CD4-positive, alpha-beta T cell treated with Interleukin-4 for 4 hours (primary cell): ENCODE measurements at places on chromosomes 1 and 21.

GRCh38 chr1:101080859-101081258 lies 55.3 kb upstream of the DPH5 start:
- DNase-seq: no peak

DNA sequence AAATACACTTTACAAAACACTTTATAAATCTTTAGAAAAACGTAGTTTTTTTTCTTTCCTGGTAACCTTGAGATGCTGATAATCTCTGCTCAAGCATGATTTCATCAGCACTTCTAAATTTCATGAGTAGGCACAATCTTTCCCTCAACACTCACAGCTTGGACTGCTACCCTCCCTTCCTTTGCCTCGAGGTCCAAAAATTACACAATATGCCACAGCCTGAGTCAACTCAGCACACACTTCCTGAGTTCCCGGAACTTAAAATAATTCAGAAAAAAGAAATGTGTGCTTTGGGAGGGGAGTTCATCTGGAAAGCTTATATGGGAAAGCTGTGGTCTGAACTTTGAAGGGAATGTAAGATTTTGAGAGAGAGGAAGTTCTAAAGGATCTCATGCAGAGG lies 5.9 kb downstream of the CLCA2 start:
- DNase-seq: no peak

DNA sequence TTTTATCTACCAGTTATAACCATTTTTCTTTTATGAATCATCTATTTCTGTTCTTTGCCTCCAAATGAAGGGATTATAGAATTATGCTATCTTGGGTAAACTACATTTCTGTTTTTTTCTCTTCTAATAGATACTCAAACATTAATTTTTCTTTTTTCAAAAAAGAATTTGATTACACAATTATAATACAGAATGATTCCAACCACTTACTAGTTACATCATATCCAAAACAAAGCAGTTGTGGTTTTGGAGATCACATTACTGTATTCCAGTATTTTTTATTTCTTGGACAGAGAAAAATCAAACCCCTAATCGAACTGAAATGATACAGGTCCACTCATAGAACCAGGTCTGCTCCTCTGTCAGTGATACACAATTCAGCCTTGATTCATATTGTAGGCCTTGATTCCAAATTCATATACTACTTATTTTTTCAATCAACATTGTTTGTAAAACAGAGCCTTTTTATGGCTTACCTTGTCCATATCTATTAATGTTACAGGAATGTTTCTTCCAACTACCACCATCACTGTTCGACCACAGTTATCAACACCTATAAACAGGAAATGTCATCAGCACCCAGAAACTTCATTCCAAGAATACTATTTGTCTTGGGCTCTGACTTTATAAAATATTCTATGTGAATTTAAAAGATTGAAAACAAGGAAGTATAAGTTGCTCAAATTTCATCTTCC lies 43.2 kb downstream of the GDAP2 start:
- DNase-seq: no peak

- DNase-seq: no peak
Observed at GRCh38 chr21:46213620-46214286, 14.8 kb downstream of the LSS start.

- DNase-seq: no peak
Observed at GRCh38 chr1:164846731-164847691, 288.0 kb downstream of the PBX1 start.

GRCh38 chr21:14741256-14741655 lies 195.1 kb upstream of the SAMSN1 start:
- no peak for DNase-seq

DNA sequence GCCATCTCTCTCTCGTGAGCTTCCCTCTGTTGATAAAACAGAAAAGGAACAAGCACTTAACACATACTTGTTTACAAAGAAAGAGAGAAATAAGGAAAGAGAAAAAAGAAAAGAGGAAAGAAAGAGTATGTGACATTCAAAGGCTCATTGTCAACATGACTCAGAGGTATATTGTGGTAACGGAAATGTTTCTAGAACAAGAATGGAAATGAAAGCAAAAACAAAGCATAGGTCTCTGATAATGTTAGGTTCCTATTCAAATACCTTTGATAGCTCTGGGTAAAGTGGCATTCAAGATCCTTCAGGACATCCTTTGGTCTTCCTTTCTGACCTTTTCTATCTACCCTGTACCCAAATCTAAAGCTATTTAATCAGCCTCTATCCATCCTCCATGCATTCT lies 67.4 kb upstream of the DMRTA2 start:
- no peak for DNase-seq

- no peak for DNase-seq
Observed at GRCh38 chr1:206508956-206509355, 1.6 kb downstream of the RASSF5 start.

- DNase-seq: no peak
Observed at GRCh38 chr1:198151688-198152087, 5.1 kb upstream of the NEK7 start.

- no peak for DNase-seq
Observed at GRCh38 chr1:1307261-1307922, 338 bp downstream of the ACAP3 start.

- DNase-seq: no peak
Observed at GRCh38 chr21:20998456-20998789, 214 bp downstream of the NCAM2 start.

DNA sequence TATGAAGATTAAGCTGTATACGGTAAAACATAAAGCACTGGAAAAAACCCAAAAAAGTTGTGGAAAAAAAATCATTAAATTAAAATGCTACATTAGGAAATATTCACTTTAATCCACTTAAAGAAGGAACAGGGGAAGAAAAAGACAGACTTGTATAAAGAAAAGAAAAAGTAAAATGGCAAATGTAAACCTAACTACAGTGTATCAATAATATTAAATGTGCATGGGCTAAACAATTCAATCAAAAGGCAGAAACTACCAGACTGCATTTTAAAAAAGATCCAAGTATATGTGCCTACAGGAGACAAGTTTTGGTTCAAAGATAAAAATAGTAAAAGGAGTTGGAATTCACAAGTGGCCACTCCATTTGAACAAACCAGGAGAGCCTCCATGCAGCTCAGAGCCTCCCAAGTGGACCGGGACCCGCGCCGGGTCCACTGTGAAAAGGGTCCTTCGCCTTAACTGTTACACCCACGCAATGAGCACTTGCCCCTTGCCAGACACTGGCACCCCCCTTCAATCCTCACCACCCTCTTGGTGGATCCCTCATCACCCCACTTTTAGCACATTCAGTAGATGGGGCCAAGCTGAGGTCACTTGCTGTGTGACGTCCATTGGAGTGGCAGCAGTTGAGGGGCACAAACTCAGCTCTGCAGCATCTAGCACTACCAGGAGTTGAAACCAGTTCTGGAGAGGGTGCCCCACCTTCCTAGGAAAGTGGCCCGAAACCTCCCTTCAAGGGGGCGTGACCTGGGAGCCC lies 898 bp downstream of the C1orf174 start:
- no peak for DNase-seq

GRCh38 chr1:226051365-226051764 lies 11.2 kb upstream of the H3-3A start:
- no peak for DNase-seq

- DNase-seq: no peak
Observed at GRCh38 chr1:61207416-61207815, 125.1 kb downstream of the NFIA start.

GRCh38 chr1:184014271-184014670 lies 23.3 kb downstream of the COLGALT2 start:
- no peak for DNase-seq

GRCh38 chr1:112997781-112998180 lies 41.8 kb upstream of the SLC16A1 start:
- no peak for DNase-seq

DNA sequence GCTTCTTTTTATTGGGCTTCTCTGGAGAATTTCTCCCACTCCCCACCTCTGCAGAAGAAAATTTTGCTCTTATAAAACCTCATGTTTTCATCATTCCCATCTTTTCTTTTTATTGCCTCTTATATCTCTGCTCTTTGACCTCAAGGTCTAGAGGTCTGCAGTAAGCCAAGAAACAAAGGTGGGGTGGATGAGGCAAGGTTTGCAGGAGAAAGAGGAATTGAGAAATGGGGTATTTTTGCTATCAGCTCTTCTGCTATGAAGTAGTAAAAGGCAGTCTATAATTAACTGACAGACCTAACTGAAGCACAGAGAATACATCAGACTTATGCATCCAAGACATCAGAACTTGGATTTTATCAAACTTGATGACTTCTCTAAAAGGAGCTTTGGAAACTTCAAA lies 22.9 kb downstream of the SYT11 start:
- no peak for DNase-seq

DNA sequence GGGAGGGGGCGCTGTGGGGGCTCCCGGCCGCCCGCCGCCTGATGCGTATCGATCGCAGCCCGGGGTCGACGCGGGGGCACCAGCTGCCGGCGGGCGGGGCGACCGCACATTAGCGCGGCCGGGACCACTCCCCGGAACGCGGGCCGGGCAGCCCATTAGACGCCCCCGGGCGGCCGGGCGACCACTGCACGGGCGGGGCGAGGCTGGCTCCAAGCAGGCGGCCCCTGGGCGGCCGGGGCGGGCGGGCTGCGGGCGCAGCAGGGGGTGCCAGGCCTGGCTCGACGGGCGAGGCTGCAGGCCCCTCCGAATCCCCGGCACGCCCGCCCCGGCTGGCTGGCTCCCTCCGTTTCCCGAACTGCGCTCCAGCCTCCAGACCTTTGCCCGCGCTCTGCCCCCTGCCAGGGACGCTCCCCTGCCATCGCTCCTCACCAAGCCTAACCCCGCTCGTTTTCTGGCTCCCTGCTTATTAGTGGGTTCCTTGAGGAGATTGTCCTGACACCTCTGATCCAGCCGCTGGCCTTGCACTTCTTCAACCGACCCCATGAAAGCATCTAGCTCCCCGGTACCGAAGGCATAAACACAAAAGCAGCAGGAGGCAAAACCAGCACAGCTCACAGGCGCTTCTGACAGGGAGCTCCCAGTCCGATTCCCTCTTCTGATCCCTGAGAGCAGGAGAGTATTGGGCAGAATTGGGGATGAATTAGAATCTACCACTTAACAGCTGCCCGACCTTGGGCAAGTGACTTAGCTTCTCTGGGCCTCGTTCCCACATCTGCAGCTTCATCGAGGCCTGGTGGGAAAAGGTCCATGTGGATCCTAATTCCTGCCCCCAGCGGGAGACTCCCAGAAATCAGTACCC lies 92.6 kb upstream of the CASZ1 start:
- DNase-seq: no peak

- no peak for DNase-seq
Observed at GRCh38 chr1:15574741-15575140, 10.1 kb downstream of the AGMAT start.

GRCh38 chr1:211099393-211099792 lies 34.6 kb downstream of the KCNH1 start:
- no peak for DNase-seq

GRCh38 chr21:42815217-42815616 lies 64.1 kb downstream of the WDR4 start:
- DNase-seq: no peak

GRCh38 chr1:116725798-116726197 lies 28.4 kb upstream of the CD2 start:
- DNase-seq: no peak

GRCh38 chr1:196466654-196467053 lies 141.6 kb downstream of the KCNT2 start:
- DNase-seq: no peak

- no peak for DNase-seq
Observed at GRCh38 chr1:211685823-211686222, 10.4 kb upstream of the NEK2 start.

DNA sequence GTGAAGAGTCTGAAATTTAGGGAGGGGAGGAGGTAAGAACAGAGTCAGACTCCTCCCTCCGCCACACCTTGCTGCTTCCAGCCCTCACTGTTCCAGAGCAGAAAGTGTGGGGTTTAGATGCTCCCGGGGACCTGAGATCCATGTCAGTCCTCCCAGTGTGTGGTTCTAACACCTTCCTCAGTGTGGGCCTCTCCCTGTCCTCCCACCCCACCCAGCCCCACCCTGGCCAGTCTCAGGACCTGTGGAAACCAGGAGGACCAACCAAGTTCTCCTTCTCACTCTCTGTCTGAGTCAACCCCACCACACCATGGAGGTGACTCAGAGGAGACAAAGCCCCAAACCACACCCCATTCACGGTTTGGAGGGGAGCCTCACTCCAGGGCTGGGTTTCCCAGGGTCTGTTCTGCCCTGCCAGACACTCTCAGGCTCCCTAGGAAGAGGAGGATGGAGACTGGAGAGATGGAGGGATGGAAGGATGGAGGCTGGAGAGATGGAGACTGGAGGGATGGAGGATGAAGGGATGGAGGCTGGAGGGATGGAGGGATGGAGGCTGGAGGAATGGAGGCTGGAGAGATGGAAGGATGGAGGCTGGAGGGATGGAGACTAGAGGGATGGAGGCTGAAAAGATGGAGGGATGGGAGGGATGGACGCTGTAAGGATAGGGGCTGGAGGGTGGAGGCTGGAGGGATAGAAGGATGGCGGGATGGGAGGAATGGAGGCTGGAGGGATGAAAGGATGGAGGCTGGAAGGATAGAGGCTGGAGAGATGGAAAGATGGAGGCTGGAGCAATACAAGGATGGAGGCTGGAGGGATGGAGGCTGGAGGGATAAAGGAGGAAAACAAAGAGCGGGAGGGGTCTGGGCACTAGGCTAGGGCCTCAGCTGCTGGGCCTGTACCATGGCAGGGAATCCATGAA lies 100.9 kb upstream of the RUNX3 start:
- peak; percentile 80 for DNase-seq

DNA sequence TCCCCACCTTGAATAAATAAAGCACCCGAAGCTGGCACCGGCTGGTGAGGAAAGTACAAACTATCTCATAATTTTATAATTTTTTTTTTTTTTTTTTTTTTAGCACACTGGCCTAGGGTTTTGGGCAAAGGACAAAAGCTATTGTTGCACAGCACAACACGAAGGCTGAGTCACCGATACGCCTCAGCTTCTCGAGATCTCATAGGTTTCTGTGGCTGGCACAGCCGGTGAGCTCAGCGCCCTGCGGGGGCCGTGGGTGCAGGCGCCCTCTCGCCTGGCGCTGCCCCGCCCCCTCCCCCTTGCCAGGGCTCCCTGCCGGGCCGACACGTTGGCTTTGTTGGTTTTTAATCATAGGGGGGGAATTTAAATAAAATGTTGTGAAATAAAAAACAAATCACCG lies 17.2 kb downstream of the CASZ1 start:
- DNase-seq: no peak

DNA sequence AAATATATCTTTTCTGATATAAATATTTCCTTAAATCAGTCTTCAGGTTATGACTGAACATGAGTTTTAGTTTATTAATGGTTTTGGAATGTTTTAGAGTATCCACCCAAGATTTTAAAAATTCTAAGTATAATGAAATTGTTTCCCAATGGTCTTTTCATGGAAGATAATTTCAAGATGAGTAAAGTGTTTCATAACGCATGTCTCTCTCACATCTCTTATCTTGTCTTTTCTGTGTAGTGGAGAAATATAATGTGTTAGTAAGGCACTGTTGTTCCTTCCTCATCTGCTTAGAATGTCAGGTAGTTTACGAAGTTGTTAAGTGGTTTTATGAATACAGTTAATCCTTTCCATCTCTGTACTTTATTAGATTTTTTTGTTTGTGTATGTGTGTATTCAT lies 49.6 kb downstream of the PLA2G4A start:
- DNase-seq: no peak
